ENCODE measurements at places on chromosomes 6 and 20.

DNA sequence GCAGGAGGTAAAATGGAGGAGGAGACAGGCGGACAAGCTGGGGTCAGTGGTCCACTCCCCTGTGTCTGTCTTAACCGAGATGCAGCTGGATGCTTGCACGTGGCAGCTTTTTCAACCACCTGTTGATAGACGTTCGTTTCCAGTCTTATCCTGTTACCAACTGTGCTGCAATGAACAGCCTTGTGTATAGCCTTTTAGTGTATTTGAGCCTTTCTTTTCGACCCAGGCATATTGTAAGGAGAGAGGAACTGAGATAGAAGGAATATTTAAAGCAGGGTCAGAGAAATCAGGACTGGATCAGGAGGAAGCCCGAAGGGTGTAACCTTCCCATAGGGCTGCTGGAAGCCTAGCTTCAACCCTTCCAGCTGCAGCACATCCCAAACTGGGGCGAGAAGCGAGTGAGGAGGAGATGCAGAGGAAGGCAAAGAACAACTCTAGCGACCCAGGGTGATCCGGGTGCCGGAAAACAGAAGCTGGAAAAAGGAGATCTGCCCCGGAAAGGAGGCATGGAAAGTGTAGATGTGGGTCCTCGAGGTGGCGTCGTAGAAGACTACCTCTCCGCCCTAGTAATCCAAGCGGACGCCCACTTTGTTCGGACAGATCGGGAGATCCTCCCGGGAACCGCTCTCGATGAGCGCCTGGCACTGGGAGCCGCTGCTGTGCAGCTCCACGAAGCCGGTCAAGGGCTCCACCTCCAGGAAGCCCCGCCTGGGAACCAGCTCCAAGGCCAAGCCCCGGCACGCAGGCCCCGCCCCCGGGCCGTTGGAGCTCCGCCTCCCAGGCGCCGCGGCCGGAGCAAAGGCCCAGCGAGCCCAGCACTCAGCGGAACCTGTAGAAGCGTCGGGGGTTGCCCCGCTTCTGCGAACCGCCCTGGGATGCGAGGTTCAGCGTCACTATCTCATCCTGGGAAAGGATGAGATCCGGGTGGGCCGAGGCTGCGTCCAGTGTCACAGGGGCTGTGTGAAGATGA is 11.2 kb downstream of the TRIM31 start:
- peak; percentile 69 for DNase-seq

- DNase-seq = no peak
Observed at GRCh38 chr20:57476084-57476526, 48.8 kb downstream of the CTCFL start.

DNA sequence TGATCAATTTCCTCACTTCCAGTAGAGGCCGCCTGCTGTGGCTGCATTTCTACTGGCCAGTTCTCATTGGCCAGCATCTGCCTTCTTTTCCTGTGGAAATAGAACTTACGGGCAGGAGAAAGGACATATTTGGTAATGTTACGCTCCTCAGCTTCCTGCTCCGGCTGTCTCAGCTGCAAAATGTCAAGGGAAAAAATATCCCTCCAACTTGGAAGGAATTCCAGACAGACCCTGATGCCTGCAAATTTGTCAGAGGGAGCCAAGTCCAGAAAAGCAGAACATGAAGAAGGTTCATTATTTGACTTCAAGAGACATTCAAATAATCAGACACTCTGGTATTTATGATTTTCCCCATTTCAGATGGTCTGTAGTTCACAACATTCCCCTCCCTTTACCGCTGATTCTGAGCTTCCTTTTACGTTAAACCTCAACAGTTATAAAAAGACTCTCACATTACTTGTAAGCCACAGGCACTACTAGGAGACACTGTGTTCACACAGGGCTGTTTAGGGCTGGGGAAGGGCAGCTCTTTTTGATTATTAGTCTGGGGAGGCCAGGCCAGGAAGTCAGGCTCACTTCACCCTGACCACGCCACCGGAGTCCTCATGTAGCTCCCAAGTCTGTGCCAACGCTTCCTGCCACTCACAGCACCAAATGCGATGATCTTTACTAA is 179.6 kb upstream of the CCN2 start:
- DNase-seq = no peak

- DNase-seq = no peak
Observed at GRCh38 chr6:52552278-52552643, 24.6 kb downstream of the TRAM2 start.

DNA sequence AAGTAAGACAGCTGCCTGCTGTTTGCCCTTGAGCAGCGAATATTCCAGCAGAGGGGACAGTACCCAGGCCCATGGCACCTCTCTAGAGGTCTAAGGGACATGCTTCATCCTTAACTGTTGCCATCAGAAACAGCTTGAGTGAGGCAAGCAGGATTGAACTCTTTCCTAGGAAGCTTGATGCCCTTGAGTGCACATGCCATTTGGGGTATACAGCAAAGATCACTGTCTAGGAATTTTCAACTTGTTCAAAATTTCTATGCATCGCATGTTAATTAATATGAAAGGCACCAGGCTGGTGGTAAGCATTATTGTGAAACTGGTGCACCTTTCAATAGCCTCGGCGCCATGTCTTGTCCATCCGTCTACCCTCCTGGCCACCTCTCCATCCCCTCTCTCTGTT is 54.1 kb downstream of the EDN1 start:
- DNase-seq = no peak

Measured in CD4-positive, CD25-positive, alpha-beta regulatory T cell (primary cell).